ENCODE measurements at places on chromosomes 4 and X. TPM values are rescaled to one million over a fixed set of nuclear protein-coding genes. Genes with fewer than 3 reads are reported as not detected.

DNA sequence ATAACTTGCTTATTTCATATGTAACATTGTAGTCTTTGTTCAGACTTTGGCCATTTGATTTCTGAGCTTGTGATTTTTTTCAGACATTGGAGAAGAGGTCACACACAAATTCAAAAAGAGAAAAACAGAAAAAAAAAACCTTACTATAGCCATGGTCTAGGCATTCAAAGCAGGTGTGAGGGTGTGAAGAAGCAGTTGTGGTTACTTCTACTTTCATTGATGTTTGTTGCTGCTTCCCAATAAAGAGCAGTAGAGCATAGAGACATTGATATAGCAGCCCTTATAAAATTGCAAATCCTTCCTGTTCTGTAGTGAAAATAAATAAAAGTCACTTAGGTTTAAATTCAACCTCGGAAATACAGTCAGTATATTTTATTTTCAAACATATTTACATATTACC, 671.6 kb downstream of the GRXCR1 start:
- H3K36me3 ChIP-seq, result no peaks in the 10 kb centered on the region
- no peak overlapping the region for H3K4me3 ChIP-seq
- no peaks in the 10 kb centered on the region for H3K27me3 ChIP-seq
- H3K4me1 ChIP-seq, result no peaks in the 10 kb centered on the region

- no peaks in the 10 kb centered on the region for H3K27me3 ChIP-seq
- H3K36me3 ChIP-seq, result no peaks in the 10 kb centered on the region
- no peaks in the 10 kb centered on the region for H3K4me1 ChIP-seq
- H3K27ac ChIP-seq, result no peak overlapping the region
These were observed 5.5 kb upstream of the HSPA4L start for GRCh38 chr4:127776620-127777019.

DNA sequence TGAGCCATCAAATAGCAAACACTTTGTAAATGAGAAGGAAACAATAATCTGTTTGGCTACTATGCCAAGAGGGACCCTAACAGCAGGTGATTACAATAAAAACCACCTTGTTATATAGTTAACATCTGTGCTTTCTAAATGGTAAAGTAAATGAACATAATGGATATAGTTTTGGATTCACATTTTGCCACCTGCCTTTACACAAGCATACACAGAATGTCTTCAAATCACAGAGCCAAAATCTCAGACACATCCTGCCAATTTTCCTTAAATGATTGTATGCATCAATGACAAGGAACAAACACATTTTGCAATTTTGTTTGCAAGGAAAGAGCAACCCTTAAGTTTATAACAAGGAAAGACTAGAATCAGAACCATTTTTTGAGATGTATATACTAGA, 334.2 kb downstream of the FSTL5 start:
- no peak overlapping the region for H3K4me3 ChIP-seq
- no peaks in the 10 kb centered on the region for H3K4me1 ChIP-seq
- no peaks in the 10 kb centered on the region for H3K36me3 ChIP-seq
- no peaks in the 10 kb centered on the region for H3K27me3 ChIP-seq
- H3K27ac ChIP-seq, result no peak overlapping the region

- H3K36me3 ChIP-seq, result no peaks in the 10 kb centered on the region
- DNase-seq, result no peak
- H3K27me3 ChIP-seq, result peaks cover under 1% of the 10 kb centered on the region
- H3K4me3 ChIP-seq, result no peak overlapping the region
- H3K27ac ChIP-seq, result no peak overlapping the region
These were observed 20.3 kb upstream of the ABCG2 start for GRCh38 chr4:88178626-88179231.

GRCh38 chrX:79290596-79290995, 76.5 kb downstream of the ITM2A start:
- H3K27me3 ChIP-seq, result no peaks in the 10 kb centered on the region
- H3K4me1 ChIP-seq, result no peaks in the 10 kb centered on the region
- H3K4me3 ChIP-seq, result no peak overlapping the region
- no peaks in the 10 kb centered on the region for H3K36me3 ChIP-seq

- no peaks in the 10 kb centered on the region for H3K36me3 ChIP-seq
- H3K4me3 ChIP-seq, result no peak overlapping the region
- H3K27ac ChIP-seq, result peak overlapping the region; percentile 60
- DNase-seq, result peak; percentile 53
- no peaks in the 10 kb centered on the region for H3K27me3 ChIP-seq
These were observed 1508.9 kb downstream of the STIM2 start for GRCh38 chr4:28369499-28369898.

DNA sequence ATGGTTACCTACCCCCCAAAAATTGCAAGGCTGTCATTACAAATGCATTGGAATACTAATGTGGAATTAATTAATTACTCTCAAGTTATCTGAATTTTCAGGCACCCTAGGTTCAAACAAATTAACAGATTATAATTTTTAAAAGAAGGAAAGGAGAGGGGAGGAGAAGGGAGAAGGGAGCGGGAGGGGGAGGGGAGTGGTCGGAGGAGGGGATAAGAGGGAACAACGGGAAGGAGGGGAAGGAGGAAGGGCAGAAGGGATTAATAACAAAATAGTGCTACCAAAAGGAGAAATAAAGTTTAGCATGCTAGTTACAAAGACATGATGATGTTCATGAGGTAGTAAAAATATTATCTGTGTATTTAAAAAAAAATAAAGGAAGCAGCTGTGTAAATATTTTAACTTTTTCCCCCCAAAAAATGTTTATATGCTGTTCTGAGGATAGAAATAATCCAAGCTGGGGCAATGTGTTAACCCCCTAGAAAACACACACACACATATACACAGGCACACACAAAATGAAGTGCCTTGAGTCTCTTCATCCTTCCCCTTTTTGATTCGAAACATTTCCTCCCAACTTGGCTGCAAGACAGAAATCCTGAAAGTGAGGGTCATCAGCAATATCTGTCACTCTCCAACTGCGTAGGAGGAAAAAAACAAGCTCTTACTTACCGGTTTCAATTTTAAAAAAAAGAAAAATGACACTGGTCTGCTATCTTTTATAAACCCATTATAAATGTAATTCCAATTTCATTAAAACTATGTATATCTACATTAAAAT, 58.8 kb downstream of the PPP3CA start:
- DNase-seq, result no peak
- peaks cover 19% of the 10 kb centered on the region for H3K4me1 ChIP-seq
- H3K27ac ChIP-seq, result no peak overlapping the region
- no peaks in the 10 kb centered on the region for H3K27me3 ChIP-seq
- H3K36me3 ChIP-seq, result no peaks in the 10 kb centered on the region

DNA sequence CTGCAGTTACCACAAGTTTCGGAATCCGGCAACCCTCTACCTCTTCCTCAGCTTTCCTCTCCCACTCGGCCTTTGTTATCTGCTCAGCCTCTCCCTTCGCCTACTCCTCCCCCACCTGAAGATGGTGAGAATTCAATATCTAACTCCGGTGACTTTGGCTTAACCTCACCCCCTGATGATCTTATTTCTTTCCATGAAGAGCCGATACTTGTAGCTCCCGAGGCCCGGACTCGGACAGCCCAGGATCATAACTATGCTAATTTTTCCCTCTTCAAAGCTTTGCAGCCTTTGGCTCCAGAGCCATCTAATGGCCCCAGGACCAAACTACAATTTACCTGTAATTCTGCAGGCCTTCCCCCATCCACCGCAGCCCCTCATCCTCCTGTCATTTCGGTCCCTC, 32.0 kb upstream of the MGST2 start:
- peak; percentile 53 for DNase-seq
- H3K4me1 ChIP-seq, result no peaks in the 10 kb centered on the region
- peaks cover 16% of the 10 kb centered on the region for H3K27me3 ChIP-seq

DNA sequence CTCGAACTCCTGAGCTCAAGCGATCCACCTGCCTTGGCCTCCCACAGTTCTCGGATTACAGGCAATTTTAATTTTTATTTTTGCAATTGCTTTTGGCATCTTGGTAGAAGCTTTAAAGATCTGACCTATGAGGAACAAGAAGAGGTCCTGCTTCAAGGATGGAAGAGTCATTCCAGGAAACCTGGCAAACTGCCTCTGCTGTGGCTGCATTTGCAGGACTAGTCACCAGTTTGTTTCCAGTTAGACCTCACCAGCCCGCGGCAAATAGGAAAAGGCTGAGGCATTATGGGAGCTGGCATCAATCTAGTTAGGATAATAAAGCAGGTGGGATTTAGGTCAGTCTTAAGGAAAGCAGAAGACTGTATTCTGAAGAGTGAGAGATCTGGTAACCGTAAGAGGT, 51.9 kb upstream of the LAS1L start:
- no peak overlapping the region for H3K27ac ChIP-seq
- H3K27me3 ChIP-seq, result no peaks in the 10 kb centered on the region
- no peaks in the 10 kb centered on the region for H3K36me3 ChIP-seq

GRCh38 chr4:141132072-141132708, 1.1 kb downstream of the RNF150 start:
- H3K27me3 ChIP-seq, result no peaks in the 10 kb centered on the region
- no peak overlapping the region for H3K27ac ChIP-seq
- no peaks in the 10 kb centered on the region for H3K36me3 ChIP-seq
- peaks cover 24% of the 10 kb centered on the region for H3K4me1 ChIP-seq

- no peaks in the 10 kb centered on the region for H3K4me1 ChIP-seq
- H3K27ac ChIP-seq, result no peak overlapping the region
- H3K36me3 ChIP-seq, result no peaks in the 10 kb centered on the region
- no peak for DNase-seq
- H3K27me3 ChIP-seq, result no peaks in the 10 kb centered on the region
- no peak overlapping the region for H3K4me3 ChIP-seq
These were observed 1112.1 kb downstream of the RPA4 start for GRCh38 chrX:97995834-97996233.

DNA sequence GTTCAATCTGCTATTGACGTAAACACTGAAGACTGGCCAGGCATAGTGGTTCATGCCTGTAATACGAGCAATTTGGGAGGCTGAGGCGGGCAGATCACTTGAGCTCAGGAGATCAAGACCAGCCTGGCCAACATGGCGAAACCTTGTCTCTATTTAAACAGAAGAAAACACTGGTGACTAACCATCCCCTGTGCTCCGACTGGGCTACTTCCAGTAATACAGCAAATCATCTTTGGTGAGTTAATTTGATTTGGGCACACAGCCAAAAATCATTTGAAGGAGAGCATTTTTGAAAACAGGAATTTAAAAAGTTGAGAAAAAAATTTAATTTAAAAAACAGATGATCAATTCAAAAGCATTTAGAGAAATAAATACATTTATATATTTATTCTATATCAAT, 52.0 kb downstream of the SEC24D start:
- peaks cover 66% of the 10 kb centered on the region for H3K36me3 ChIP-seq
- no peaks in the 10 kb centered on the region for H3K27me3 ChIP-seq
- peak; percentile 70 for DNase-seq
- no peak overlapping the region for H3K4me3 ChIP-seq
- peak overlapping the region; percentile 31 for H3K27ac ChIP-seq

- no peaks in the 10 kb centered on the region for H3K36me3 ChIP-seq
- H3K4me3 ChIP-seq, result peak overlapping the region; percentile 83
- peak overlapping the region; percentile 84 for H3K27ac ChIP-seq
These were observed 442 bp upstream of the MCUB start for GRCh38 chr4:109559625-109559982.

DNA sequence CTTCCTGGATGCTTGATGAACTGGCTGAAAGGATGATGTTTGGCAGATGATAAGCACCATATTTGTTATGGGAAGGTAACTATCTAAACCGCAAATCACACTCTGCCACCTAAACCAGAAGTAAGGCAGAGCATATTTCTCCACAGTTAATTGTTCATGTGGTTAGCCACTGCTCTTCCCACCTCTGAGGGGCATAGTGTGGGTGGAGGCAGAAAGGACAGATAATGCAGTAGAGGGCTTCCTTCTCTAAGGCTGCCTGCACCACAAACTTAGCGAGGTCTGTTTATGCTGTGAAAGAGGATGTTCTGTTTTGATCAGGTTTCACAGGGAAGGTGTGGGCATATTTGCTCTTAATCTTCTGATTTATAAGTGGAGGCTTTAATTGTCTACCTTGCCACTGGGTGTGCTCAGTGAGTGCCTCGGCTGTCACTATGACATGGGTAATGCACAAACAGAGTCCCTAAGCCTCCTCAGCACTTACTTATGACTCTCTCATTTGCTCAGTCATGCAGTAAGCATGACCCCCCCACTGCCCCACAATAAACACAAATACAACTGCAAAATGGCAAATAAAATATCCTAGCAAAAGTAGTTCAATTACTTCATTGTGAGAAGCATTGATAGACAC, 401.0 kb downstream of the TMA16 start:
- H3K27ac ChIP-seq, result no peak overlapping the region
- no peaks in the 10 kb centered on the region for H3K4me1 ChIP-seq
- H3K27me3 ChIP-seq, result no peaks in the 10 kb centered on the region
- no peak overlapping the region for H3K4me3 ChIP-seq
- H3K36me3 ChIP-seq, result no peaks in the 10 kb centered on the region
- no peak for DNase-seq

GRCh38 chr4:174365018-174365587, 81.4 kb downstream of the CEP44 start:
- H3K27me3 ChIP-seq, result no peaks in the 10 kb centered on the region
- no peaks in the 10 kb centered on the region for H3K4me1 ChIP-seq
- H3K4me3 ChIP-seq, result no peak overlapping the region
- peak; percentile 64 for DNase-seq

- no peak overlapping the region for H3K4me3 ChIP-seq
- H3K36me3 ChIP-seq, result peaks cover 53% of the 10 kb centered on the region
- no peaks in the 10 kb centered on the region for H3K4me1 ChIP-seq
- no peaks in the 10 kb centered on the region for H3K27me3 ChIP-seq
- peak; percentile 4 for DNase-seq
These were observed 130.1 kb downstream of the PDE5A start for GRCh38 chr4:119498527-119498926.

DNA sequence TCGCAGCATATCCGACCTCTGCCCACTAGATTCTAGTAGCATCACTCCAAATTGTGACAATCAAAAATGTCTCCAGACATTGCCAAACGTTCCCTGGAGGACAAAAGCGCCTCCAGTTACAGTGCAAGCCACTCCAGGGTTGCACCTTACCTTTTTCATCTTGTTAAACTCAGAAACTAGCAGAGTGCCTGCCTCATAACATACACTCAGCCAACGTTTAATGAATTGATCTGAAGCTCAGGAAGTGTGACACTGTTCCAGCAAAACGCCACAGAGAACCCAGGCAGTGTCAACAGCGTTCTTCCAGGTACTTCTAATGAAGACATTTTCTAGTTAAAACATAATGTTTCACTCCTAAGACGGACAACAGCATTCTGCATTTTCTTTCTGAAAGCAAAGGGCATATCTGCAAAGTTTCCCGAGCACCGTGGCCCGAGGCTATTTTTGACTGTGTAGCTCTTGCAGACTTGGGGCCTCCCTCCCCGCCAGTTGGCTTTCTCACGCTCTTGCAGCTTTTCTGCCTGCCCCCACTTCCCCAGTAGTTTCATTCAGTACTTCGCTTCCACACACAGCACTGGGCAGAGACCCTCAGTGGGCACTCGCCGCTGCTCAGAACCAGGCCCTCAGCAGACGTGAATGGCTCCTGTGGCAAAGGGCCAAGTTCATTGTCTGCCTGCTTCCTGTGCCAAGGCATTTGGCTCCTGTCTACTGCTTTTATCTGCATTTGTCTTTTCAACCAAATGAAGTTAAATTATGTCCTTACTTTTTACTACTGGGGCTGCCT, 133.4 kb upstream of the TTC29 start:
- no peaks in the 10 kb centered on the region for H3K27me3 ChIP-seq
- H3K4me3 ChIP-seq, result no peak overlapping the region
- no peaks in the 10 kb centered on the region for H3K4me1 ChIP-seq
- peak; percentile 27 for DNase-seq

Gene ATP6AP1
- total RNA-seq, result 87.8 TPM

Gene SLC4A4
- 8.1 TPM for total RNA-seq

Gene SPANXN3
- total RNA-seq, result not detected

Gene CXorf65
- total RNA-seq, result not detected

Gene COX7B2
- total RNA-seq, result not detected

Gene ZNF718
- 2.4 TPM for total RNA-seq

Gene GPR173
- total RNA-seq, result 2.7 TPM

Gene SEL1L3
- total RNA-seq, result 62.8 TPM

Gene HGFAC
- total RNA-seq, result not detected

Gene GYPA
- not detected for total RNA-seq

Measured in GM23248 (cell line).